ENCODE measurements at places on chromosomes 1 and 21. TPM values are rescaled to one million over a fixed set of nuclear protein-coding genes. Genes with fewer than 3 reads are reported as not detected.

GRCh38 chr1:210336362-210336761 is 7.7 kb downstream of the HHAT start:
- no peak for DNase-seq

GRCh38 chr1:232111611-232112010 is 485.0 kb downstream of the DISC1 start:
- no peak for DNase-seq

DNA sequence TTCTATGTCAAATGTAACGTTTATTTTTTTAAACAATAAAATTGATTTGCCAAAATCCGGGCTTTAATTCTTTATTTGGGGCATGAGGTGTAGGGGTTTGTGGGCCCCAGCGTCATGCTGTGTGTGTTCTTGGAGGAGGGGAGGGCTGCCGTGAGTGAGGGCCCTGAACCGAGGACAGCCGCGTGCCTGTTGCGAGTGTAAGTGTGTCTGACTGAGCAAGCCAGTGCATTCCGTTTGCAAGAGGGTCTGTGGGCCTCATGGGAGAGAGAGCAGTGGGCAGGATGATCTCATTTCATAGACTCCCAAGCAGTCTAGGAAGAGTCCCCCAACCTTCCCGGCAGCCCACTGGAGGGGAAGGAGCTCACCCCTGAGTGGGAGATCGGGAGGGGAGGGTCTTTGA is 21.4 kb upstream of the SPSB1 start:
- no peak for DNase-seq

DNA sequence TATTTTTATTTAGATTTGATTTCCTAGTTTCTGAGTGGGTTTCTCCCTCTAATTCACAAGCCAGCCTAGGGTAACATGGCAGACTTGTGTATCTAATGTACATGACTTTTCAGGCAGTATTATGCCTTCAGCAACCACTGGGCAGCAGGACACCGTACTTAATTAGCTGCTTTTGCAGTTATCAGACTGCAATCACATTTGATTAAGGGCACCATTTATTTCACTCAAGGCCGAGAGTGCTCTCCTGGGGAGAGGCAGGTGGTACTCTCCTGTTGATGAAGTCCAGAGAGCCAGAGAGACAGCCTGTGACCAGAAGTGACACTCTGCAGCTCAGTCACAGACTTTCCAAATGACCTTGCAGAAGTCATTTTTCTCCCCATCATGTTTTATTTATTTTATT is 18.7 kb downstream of the CYYR1 start:
- DNase-seq: no peak

DNA sequence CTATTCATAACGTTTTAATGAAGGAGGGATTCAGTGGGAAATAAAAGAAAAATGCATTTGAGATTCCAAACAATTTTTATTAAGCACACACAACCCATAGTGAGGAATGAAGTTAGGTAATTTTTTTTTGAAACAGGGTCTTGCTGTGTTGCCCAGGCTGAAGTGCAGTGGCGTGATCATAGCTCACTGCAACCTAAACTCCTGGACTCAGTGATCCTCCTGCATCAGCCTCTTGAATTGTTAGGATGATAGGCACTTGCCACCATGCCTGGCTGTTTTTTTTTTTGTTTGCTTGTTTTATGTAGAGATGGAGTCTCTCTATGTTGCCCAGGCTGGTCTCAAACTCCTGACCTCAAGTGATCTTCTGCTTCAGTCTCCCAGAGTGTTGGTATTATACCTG is 28.9 kb downstream of the LYPLAL1 start:
- no peak for DNase-seq

DNA sequence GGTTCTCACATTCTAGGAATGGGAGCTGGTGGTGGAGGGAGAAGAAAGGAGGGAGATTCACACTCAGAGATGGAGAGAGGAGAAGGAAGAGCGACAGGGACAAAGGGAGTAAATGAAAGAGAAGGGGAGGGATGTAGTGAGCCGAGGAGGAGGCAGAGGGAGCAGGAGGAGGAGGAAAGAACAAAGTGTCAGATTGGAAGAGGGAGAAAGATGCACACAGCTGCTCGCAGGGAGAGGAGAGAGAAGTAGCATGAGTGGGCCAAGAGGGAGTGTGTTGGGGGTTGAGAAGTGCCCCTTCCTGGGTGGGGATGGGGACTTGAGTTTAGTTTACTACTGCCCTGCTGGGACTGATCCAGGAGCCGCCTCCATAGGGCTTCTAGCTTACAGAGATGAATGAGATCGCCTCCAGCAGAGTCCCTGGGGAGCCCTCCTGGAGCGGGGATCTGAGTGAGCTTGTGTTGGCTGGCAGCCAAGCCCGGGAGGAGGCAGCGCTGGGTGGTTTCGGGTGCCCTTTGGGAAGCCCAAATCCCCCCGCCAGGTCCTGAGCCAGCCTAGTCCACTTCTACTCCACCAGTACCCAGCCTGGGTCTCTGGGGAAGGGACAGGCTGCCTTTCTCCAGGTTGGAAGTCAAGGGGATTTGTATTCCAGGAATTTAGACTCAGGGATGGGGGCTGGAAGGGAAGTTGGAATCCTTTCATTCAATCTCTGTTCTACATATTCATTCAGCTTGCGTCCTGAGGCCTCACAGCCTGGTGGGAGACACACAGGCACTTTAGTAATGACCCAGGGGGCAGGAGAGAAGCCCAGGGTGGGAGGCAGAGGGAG is 20.9 kb downstream of the PTPRU start:
- no peak for DNase-seq

PRAMEF27 gene
- total RNA-seq: not detected

Data from breast epithelium (tissue), 4 donors.